ENCODE measurements at places on chromosomes 11 and 22.
A peak's percentile ranks its signal among the peaks of the same experiment; 100 is the strongest.

GRCh38 chr11:72838691-72839305, 24.6 kb downstream of the ATG16L2 start:
- H3K27me3 ChIP-seq = no peaks in the 10 kb centered on the region
- peak overlapping the region; percentile 18 for H3K27ac ChIP-seq
- peaks cover 73% of the 10 kb centered on the region for H3K36me3 ChIP-seq
- no peaks in the 10 kb centered on the region for H3K4me1 ChIP-seq

GRCh38 chr11:111001081-111001430, 244.5 kb upstream of the POU2AF2 start:
- no peaks in the 10 kb centered on the region for H3K27me3 ChIP-seq
- no peaks in the 10 kb centered on the region for H3K36me3 ChIP-seq
- no peaks in the 10 kb centered on the region for H3K4me1 ChIP-seq
- no peak overlapping the region for H3K4me3 ChIP-seq
- DNase-seq = no peak

DNA sequence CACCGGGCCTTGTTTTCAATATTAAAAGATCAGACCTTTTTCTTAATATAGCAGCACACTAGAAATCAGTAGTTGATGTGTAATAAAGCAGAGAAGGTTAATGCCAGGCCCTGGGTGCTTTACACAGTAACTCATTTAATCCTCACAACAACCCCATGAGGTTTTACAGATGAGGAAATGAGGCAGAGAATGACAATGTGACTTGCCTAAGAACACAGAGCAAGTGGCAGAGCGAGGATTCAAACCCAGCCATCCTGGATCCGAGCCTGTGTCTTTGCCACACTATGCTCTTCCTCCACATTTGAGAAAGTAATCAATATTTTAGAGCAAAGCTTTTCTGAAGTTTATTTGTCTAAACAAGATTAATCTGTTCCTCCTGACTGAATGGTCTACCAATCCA, 7.2 kb downstream of the JAML start:
- no peak overlapping the region for H3K4me3 ChIP-seq
- H3K27me3 ChIP-seq = no peaks in the 10 kb centered on the region
- H3K36me3 ChIP-seq = no peaks in the 10 kb centered on the region
- no peak overlapping the region for H3K27ac ChIP-seq
- peaks cover 94% of the 10 kb centered on the region for H3K4me1 ChIP-seq
- DNase-seq = no peak

DNA sequence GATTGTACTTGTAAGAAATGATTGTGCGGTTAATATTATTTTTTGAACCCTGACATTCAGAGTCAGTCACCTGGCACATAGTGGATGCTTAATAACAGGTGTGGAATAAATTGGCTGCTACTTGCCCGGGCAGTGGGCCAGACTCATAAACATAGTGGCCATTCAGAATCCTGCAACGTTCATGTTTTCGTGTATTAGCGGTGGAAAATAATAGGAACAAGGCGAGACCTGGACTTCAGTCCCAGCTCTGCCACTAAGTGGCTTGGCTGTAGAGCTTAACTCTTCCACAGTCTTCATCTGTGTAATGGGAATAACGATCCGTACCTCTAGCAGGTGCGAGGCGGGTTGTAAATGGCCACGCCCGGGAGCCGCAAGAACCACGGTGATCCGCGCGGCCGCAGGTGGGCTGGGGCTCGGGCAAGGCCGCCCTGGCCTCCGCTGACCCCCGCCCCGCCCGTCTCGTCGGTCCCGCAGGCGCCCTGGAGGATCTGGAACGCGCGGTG, 761 bp upstream of the TMEM25 start:
- no peaks in the 10 kb centered on the region for H3K36me3 ChIP-seq
- peaks cover 18% of the 10 kb centered on the region for H3K27me3 ChIP-seq
- H3K4me1 ChIP-seq = peaks cover 23% of the 10 kb centered on the region
- peak overlapping the region; percentile 66 for H3K4me3 ChIP-seq

DNA sequence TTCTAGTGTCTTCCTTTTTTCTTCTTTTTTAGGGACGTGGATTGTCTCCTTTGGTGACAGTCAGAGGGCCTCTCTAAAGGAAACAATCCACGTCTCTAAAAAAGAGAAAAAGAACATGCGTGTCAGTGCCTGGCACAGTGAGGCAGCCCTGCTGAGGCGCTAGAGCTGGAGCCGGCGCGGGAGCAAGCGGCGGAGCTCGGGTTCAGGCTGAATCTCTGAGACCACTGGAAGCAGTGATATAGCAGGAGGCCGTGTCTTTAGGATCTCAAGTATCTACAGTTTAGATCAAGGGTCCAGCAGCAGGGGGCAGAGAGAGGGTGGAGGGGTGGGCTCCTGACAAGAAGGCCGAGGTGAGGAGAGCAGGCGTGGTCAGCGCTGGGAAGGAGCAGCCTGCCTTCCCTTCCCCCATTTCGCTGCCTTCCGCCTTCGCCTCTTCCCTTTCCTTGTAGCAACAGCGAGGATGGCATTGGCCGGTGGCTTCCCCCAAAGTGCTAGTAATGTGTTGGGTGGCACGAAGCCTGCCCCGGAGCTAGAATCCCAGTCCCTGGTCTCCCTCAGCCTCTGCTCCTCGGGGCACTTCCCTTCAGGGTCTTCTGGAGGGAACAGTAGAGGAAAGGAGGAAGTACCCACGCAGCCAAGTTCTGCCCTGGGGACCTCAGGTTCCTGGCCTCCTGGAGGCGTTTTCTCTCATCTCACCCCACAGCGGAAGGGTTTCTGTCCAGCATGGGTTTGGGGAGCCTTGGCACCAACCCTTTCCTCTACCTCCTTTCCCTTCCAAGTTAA, 28.2 kb upstream of the RAB1B start:
- no peak overlapping the region for H3K27ac ChIP-seq
- no peaks in the 10 kb centered on the region for H3K36me3 ChIP-seq
- H3K27me3 ChIP-seq = no peaks in the 10 kb centered on the region

- no peak overlapping the region for H3K27ac ChIP-seq
- H3K36me3 ChIP-seq = no peaks in the 10 kb centered on the region
- no peak for DNase-seq
- no peaks in the 10 kb centered on the region for H3K4me1 ChIP-seq
- H3K4me3 ChIP-seq = no peak overlapping the region
These were observed 138.9 kb downstream of the LUZP2 start for GRCh38 chr11:24635588-24636290.

- H3K36me3 ChIP-seq = no peaks in the 10 kb centered on the region
- no peak for DNase-seq
- H3K4me1 ChIP-seq = peaks cover 5% of the 10 kb centered on the region
- no peak overlapping the region for H3K27ac ChIP-seq
These were observed 12.0 kb downstream of the SART1 start for GRCh38 chr11:65973439-65974110.

DNA sequence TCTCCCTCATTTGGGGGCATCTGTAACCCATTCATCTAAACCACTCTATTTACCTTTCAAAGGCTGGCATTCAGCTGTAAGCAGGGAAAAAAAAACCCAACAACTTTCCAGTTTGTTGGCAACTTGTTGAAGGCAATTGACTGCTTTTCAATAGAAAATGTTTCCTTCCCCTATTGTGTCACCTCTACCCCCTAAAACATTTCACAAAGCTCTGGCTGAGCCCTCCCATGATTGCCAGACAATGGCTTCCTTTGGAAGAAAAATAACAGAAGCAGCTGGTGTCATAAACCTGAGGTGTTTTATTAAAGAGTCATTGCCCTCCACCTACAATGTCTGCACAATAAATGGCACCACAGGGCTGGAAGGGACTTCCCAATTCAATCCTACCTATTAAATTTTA, 22.1 kb upstream of the PSMA1 start:
- no peaks in the 10 kb centered on the region for H3K27me3 ChIP-seq
- H3K36me3 ChIP-seq = no peaks in the 10 kb centered on the region
- peaks cover 78% of the 10 kb centered on the region for H3K4me1 ChIP-seq
- DNase-seq = no peak

- H3K4me3 ChIP-seq = no peak overlapping the region
- H3K27me3 ChIP-seq = no peaks in the 10 kb centered on the region
- no peak overlapping the region for H3K27ac ChIP-seq
- no peak for DNase-seq
- no peaks in the 10 kb centered on the region for H3K4me1 ChIP-seq
- H3K36me3 ChIP-seq = peaks cover 95% of the 10 kb centered on the region
These were observed 42.5 kb downstream of the CABIN1 start for GRCh38 chr22:24053481-24054226.

- H3K4me1 ChIP-seq = peaks cover 22% of the 10 kb centered on the region
- peak; percentile 85 for DNase-seq
- H3K27me3 ChIP-seq = peaks cover 76% of the 10 kb centered on the region
These were observed at the start of gene ABCG4 for GRCh38 chr11:119149018-119149785. Gene ABCG4, plus strand, starts transcription at chr11:119149052. Its CDS starts 914 bp downstream, at chr11:119149966.

DNA sequence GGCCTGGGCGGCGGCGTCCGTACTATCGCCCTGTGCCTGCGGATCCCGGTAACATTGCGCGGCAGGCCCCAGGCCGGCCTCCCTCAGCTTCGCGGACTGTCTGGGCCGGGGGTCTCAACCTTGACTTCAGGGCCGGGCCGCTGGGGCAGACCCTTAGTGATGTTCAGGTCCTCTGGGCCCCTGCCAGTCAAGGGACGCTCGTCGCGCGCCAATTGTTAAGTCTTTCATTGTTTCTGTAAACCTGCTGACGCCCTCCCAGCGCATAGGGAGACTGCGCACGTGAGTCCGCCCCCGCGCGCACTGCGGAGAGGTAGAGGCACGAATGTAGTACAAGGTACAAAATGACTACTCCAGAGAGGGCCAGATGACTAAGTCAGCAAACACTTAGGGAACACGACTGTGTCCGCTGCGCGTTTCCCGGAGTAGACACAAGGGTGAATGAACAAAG, 451 bp upstream of the HDHD5 start:
- H3K27me3 ChIP-seq = no peaks in the 10 kb centered on the region
- H3K27ac ChIP-seq = peak overlapping the region; percentile 92
- H3K36me3 ChIP-seq = no peaks in the 10 kb centered on the region
- peak; percentile 89 for DNase-seq
- H3K4me3 ChIP-seq = peak overlapping the region; percentile 78

DNA sequence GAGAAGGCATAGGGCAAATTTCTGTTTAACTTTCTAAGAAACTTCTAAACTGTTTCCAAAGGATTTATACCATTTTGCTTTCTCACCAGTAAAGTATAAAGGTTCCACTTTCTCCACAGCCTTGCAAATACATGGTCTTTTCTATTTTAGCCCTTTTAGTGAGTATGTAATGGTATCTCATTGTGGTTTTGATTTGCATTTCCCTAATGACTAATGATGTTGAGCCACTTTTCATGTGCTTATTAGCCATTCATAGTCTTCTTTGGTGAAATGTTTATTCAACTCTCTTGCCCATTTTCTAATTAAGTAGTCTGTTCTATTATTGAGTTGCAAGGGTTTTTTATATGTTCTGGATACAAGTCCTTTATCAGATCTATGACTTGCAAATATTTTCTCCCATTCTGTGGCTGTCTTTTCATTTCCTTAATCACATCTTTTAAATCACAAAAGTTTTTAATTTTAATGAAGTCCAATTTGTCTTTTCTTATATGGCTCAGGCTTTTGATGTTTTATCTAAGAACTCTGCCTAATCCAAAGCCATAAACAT, 83.8 kb upstream of the KCNQ1OT1 start:
- DNase-seq = no peak
- H3K4me3 ChIP-seq = no peak overlapping the region
- H3K4me1 ChIP-seq = peaks cover 14% of the 10 kb centered on the region
- H3K27me3 ChIP-seq = no peaks in the 10 kb centered on the region

GRCh38 chr22:41922328-41922727, 4.3 kb downstream of the TNFRSF13C start:
- peaks cover 14% of the 10 kb centered on the region for H3K4me1 ChIP-seq
- no peak overlapping the region for H3K27ac ChIP-seq
- no peak overlapping the region for H3K4me3 ChIP-seq
- DNase-seq = no peak

DNA sequence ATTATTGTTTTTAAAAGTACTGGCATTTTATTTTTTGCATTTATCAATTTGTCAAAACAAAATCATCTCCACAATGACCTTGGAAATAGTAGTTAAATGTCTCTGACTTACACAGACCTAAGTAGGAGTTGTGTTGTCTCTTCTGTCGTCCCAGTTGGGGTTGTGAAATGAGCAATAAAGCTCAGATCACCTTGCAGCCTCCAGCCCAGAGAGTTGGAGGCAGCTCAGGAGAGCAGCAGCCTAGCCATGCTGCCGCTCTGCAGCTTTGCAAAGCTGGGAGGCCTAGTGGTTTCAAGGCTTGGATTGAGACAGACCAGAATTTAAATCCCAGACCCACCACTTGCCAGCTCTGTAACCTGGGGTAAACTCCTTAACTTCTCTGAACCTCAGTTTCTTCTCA, 65.2 kb upstream of the CRYBB3 start:
- DNase-seq = no peak
- H3K36me3 ChIP-seq = no peaks in the 10 kb centered on the region

DNA sequence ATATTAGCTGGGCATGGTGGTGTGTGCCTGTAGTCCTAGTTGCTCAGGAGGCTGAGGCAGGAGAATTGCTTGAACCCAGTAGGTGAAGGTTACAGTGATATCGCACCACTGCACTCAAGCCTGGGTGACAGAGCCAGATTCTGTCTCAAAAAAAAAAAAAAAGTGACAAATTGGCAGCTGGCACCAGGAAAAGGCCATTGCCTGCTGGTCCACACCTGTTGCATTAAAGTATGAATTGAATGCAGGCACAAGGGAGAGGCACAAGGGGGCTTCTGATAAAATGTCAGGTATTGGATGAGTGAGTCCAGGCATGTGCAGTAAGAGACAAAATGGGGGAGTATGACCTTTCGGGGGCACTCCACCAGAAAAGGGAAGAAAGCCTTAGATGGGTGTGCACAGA, 28.2 kb downstream of the ZNF70 start:
- H3K4me1 ChIP-seq = no peaks in the 10 kb centered on the region
- H3K27ac ChIP-seq = peak overlapping the region; percentile 47
- H3K36me3 ChIP-seq = no peaks in the 10 kb centered on the region
- no peaks in the 10 kb centered on the region for H3K27me3 ChIP-seq

- H3K27me3 ChIP-seq = peaks cover 48% of the 10 kb centered on the region
- H3K36me3 ChIP-seq = no peaks in the 10 kb centered on the region
- DNase-seq = no peak
- H3K27ac ChIP-seq = no peak overlapping the region
These were observed 41.1 kb downstream of the SEZ6L start for GRCh38 chr22:26210334-26210733.

DNA sequence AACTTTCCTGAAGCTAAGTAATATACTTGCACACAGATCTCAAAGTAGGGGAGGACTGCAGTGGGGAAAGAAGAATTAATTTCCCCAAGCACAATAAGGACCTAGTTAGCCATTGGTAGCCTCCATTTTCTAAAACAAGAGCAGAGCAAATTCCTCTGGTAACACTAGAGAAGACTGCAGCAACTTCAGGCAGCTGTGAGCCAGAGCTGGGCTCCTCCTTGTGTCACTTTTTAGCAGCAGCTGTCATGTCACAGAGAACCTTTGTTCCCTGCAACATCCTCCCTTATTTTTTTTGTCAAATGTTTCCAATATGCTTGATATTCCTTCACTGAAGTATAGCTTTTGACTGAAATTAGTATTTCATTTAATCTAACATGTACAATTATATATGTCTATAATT, 54.4 kb downstream of the RRAS2 start:
- H3K4me1 ChIP-seq = peaks cover 27% of the 10 kb centered on the region
- peak; percentile 32 for DNase-seq
- H3K27me3 ChIP-seq = no peaks in the 10 kb centered on the region
- H3K27ac ChIP-seq = no peak overlapping the region

- no peaks in the 10 kb centered on the region for H3K27me3 ChIP-seq
- no peaks in the 10 kb centered on the region for H3K36me3 ChIP-seq
- H3K4me1 ChIP-seq = no peaks in the 10 kb centered on the region
- H3K27ac ChIP-seq = no peak overlapping the region
- peak; percentile 53 for DNase-seq
These were observed 10.8 kb downstream of the PRR5L start for GRCh38 chr11:36306888-36307287.
